ENCODE measurements at places on chromosomes 4 and X.

GRCh38 chr4:82785611-82786400 is 12.8 kb downstream of the SCD5 start:
- DNase-seq = no peak

DNA sequence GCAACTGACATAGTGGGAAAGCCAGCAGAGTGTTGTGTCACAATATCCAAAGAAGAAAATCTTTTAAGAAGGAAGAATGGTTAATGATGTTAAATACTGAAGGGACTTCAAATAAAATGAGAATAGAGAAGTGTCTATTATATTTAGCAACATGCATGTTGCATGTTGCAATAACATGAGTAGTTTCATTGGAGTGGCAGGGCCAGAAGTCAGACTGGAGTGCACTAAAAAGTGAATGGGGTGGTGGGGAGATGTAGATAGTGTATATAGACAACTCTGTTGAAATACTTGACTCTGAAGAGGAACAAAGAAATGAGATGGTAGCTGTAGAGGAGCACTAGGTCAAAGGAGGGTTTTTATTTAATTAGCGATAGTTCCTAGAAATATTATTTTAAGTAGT is 9.5 kb upstream of the AMMECR1 start:
- DNase-seq = no peak

GRCh38 chr4:164312671-164313070 is 441.3 kb upstream of the SMIM31 start:
- no peak for DNase-seq

GRCh38 chrX:45143455-45143854 is 57.2 kb downstream of the DIPK2B start:
- DNase-seq = no peak

DNA sequence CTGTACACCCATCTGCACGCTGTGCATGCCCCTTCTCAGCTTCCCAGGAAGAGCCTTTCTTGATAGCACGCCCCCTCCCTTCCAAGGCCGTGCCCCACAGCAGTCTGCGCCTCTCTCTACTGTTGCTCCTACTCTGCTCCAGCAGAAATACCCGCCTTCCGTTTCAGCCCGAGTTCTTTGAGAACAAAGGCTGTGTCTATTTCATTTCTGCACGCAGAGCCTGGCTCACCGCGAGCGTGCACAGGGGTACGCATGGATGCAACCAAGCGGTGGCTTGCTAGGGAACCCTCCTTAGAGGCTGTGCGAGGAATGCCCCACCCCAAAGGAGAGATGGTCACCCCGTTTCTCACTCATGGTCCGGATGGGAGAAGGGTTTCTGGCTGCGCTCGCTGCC is 485 bp downstream of the AADAT start:
- DNase-seq = no peak

GRCh38 chr4:175998782-175999181 is 66.9 kb upstream of the WDR17 start:
- no peak for DNase-seq

- DNase-seq = no peak
Observed at GRCh38 chr4:108486046-108486445, 134.3 kb upstream of the RPL34 start.

- DNase-seq = no peak
Observed at GRCh38 chrX:65987811-65988210, 52.1 kb downstream of the VSIG4 start.

DNA sequence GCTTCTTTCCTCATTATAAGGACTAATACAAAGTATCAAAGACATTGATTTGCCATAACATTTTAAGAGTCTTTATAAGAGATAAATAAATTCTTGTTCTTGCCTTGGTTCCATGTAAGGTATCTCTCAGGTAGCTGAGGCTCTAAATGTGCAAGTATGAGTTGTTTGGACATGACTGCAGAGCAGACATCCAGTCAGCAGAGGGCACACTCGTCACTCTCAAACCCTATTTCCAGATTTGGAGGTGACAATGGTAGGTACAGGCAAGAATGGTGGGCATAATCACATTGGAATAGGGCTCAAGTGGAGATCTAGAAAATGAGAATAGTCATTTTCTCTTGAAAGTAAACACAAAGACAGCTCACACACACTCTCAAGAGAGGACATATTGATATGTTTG is 133.3 kb upstream of the ZIC3 start:
- no peak for DNase-seq

GRCh38 chr4:151772274-151772673 is 11.5 kb upstream of the GATB start:
- DNase-seq = no peak

- DNase-seq = no peak
Observed at GRCh38 chr4:104494822-104495559, at the start of gene CXXC4. Gene CXXC4 (minus strand): TSS chr4:104494894. CDS start chr4:104491802, 3,092 bp downstream.

- no peak for DNase-seq
Observed at GRCh38 chr4:52376132-52376704, 282.9 kb downstream of the USP46 start.

DNA sequence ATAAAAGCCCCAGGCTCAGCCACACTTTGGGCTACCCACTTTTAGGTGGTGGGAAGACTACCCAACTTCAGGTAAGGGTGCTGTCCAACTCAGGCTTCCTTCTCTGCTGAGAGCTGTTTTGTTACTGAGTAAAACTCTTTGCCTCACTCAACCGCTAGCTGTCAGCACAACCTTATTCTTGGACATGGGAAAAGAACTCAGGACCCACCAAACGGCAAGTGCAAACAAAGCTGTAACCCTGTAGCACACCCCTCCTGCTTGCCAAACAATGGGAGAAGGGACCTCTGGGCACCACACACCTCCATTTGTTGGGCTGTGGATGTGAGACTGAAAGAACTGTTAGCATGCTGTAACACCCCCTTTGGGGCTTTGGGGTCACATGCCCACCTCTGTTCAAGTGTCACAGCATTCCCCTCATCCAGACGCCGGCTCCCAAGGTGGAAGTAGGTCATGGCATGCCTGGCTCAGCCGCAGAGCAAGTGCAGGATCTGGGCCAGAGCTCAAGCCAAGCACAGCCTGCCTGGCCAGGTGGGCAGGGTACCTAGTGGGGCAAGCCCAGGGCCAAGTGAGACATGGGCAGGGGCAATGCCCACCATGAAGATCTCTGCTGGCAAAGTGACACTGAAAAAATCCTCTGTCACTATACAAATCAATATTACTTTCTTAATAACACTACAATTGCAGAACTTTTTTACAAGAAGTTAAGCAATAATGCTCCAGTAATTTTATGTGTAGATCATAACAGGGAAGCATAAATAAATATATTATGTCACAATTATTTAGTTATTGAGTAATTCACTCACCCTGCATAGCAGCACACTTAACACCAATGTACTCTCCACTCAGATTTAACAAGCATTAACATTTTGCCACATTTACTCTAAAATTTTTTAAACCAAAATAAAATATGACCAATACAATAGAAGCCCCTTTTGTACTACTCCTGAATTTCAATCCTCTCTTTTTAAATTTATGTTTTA is 107.2 kb downstream of the TBCK start:
- no peak for DNase-seq

- DNase-seq = no peak
Observed at GRCh38 chrX:103538728-103539127, 19.4 kb upstream of the RAB40A start.

DNA sequence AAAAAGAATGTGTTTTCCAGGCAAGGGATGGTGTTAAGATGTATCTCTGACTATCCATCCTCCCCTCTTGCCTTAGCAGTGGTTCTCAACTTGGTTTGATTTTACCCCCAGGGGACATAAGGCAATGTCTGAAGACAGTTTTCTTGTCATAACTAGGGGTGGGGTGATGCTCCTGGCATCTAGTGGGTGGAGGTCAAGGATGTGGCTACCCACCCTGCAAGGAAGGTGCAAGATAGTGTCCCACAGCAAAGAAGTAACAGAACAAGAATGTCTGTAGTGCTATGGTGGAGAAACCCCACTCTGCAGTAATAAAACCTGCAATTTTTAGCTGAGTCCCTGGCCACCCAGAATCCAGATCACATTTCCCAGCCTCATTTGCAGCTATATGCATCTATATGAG is 81.2 kb upstream of the TBL1X start:
- DNase-seq = no peak

- no peak for DNase-seq
Observed at GRCh38 chr4:142318280-142318679, 527.8 kb downstream of the INPP4B start.

DNA sequence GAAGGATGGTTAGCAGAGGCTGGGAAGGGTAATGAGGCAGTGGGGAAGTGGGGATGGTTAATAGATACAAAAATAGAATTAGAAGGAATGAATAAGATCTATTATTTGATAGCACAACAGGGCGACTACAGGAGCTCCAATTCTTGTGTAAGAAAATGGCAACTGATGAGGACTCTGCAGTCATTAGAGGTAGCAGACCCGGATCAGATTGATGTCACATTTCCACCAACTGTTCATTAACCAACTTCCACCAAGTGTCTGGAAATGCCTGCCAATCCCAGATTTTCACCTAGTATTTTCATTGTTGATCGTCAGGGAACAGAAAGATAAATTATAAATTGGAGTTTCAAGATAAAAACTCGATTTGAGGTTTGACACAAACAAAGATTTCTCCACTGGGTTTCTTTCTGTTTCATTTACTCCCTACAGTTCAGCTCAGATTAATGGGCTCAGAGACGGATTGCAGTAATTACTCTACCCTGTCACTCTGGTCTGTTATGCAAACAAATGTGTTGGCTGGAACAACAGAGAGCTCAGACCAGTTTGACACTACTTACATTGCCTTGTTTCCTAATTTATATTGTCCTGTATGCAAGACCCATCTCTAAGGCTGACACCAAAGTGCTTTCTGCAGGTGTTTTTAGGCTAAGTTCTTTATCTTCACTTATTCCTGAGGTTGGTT is 909.2 kb upstream of the PRKX start:
- DNase-seq = no peak

DNA sequence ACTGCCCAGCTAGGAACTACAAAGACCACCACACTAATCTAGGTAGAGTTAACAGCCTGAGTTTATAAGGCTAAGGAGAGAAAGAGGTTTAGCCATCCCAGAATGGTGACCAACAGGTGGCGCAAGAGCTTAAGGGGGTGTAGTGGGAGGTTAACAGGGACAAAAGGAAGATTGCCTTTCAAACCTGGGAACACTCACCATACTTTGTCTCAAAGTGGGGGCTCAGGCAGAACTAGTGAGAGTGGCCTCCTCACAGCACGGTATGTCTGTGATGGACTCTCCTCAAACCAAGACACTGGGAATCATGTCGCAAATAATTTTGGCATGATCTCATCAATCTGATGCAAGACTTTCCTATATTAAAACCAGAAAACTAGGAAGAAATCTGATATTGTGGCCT is 23.4 kb downstream of the CCNI start:
- DNase-seq = peak; percentile 40

- DNase-seq = no peak
Observed at GRCh38 chr4:122212880-122213279, 60.7 kb downstream of the BLTP1 start.

GRCh38 chr4:14379183-14379582 is 623.1 kb upstream of the CPEB2 start:
- no peak for DNase-seq

GRCh38 chr4:140568507-140569306 is at the start of gene UCP1:
Gene UCP1 (minus strand): TSS chr4:140568961. CDS start chr4:140568729, 232 bp downstream.
- DNase-seq = no peak

GRCh38 chr4:145734576-145735346 is 54.8 kb downstream of the C4orf51 start:
- no peak for DNase-seq

- no peak for DNase-seq
Observed at GRCh38 chrX:39456894-39457604, 640.7 kb downstream of the BCOR start.

DNA sequence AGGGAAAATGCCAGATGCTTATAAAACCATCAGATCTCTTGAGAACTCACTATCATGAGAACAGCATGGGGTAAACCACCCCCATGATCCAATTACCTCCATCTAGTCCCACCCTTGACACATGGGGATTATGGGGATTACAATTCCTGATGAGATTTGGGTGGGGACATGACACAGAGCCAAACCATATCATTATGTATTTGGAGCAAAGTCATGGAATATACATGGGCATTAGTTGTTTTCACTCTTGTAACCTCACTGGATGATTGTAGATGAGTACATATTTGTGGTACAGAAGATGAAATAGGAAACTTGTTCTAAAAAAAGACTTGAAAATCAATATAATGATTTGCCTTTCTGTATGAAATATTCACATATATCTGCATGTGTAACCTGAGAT is 674.5 kb upstream of the BOD1L1 start:
- no peak for DNase-seq

DNA sequence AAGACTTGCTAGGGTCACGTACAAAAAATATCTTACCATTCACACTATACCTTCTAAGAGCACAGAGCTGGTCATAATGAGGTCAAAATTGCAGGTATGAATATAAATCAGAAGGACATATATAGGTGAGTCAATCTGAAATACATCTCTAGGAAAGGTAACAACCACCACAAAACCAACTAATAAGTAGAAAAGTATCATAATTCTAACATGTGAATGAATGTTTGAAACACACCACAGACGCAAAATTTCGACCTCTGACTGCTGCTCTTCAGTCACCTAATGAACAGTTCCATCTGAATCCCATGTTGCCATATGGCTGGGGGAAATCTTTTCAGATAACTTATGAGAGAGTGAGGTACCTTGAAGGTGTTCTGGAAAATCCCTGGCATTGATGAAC is 22.1 kb downstream of the STAP1 start:
- no peak for DNase-seq

- no peak for DNase-seq
Observed at GRCh38 chr4:156934259-156934635, 37.4 kb downstream of the PDGFC start.

DNA sequence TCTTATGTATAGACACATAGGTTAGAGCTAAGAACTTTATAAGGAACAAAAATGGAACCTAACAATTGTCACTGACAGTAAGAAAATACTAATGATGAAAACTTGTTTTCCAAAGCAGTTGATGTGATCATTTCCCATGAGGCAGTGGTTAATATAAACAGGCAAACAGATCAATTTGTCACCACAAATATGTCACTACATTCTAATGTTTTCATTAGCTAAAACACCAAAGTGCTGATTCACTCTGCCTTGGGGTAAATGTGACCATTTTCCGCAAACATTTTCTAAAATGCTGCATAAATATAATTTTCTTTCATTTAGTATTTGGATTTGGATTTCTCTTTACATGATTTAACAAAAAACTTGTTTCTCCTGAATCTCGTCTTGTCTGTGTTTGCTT is 408.9 kb upstream of the CTSO start:
- DNase-seq = no peak

DNA sequence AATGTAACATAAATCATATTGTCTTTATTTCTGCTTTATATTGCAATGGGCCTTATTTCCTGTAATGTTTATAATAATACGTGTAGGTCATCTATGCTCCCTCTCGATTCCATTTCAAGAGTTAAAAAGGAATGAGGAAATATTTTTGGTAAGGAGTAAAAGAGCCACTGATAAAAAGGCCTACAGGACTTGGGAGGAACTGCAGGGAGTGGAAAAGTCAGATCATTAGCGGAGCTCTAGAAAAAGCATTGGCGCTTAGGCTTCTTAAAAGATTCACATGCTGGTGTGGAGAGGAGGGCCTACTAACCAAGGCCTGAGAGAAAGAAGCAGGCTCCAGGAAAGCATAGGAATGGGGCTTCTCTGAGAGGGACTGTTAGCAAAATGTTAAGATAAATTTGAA is 82.9 kb upstream of the PNPLA4 start:
- DNase-seq = no peak

GRCh38 chrX:100880368-100880767 is 6.2 kb upstream of the NOX1 start:
- DNase-seq = no peak

- DNase-seq = no peak
Observed at GRCh38 chr4:2832309-2832980, 11.2 kb upstream of the ADD1 start.
